GM23248 (cell line): ENCODE measurements at places on chromosomes 13 and 19.

DNA sequence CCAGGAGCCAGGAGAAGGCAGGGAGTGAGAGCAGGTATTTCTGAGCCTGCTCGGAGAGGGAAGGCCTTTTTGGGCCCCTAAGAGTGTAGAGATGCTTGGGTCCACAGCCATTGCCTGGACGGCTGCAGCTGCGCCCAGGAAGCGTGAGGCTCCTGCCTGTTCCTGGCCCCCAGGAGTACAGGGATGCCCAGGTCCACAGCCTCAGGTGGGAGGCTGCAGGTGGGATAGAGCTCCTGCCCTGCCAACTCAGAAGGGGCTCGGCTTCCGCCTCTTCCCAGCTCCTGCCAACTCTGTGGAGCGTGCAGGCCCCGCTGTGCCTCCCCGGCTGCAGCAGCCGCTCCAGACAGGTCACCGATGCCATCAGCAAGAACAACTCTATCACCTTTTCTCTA, 351.0 kb upstream of the PCDH20 start:
- no peak for DNase-seq

- no peak for DNase-seq
Measured at GRCh38 chr13:99721606-99722337, 220.5 kb downstream of the TM9SF2 start.

DNA sequence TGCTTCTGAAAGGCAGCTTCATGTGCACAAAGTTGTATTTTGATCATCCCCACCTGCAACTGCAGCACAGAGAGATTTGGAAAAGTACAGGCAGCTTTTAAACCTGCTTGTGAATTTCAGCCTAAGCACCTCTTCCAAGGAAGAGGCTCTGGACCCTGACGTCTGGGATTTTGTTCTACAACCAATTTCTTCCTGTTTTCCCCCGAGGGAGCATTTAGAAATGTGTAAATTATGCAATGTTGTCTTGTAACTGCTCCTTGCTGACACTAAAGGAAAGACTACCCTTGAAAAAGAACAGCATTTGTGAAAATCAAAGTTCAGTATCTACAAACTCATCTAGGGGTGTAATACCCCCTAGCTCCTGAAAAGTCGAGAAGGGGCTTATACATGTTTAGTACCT, 15.4 kb downstream of the MED26 start:
- no peak for DNase-seq

GRCh38 chr19:11881151-11881800, 6.3 kb upstream of the ZNF69 start:
- peak; percentile 70 for DNase-seq

DNA sequence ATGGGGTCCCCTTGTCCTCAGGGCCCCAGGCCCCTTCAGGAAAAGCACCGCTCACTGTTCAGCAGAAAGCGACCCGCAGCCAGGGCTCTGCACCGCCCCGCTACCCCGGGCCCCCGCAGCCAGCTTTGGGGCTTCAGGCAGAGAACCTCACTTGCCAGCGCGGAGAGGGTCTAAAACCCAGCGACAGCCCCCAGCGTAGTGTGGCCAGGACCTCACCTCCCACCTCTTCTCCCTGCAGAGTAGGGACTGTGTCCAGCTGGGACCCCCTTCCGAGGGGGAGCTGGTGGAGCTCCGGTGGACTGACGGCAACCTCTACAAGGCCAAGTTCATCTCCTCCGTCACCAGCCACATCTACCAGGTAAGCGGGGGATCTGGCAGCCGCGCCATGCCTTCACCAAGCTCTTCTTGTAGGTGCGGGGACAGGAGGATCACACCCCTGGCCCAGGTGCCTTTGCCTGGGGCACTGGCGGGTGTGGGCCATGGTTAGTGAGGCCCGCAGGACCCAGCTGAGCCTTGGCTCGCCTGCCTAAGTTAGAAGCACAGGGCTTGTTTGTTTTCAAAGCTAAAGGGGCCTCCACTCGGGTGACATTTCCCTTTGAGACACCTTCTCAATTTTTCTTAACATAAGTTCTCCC, 175.7 kb downstream of the KDM4B start:
- no peak for DNase-seq

- peak; percentile 70 for DNase-seq
Measured at GRCh38 chr19:43789029-43789428, 8.3 kb upstream of the KCNN4 start.
